Myocyte (in vitro differentiated cells): ENCODE measurements at places on chromosomes 6 and 20. TPM values are rescaled to one million over a fixed set of nuclear protein-coding genes. Genes with fewer than 3 reads are reported as not detected.

DNA sequence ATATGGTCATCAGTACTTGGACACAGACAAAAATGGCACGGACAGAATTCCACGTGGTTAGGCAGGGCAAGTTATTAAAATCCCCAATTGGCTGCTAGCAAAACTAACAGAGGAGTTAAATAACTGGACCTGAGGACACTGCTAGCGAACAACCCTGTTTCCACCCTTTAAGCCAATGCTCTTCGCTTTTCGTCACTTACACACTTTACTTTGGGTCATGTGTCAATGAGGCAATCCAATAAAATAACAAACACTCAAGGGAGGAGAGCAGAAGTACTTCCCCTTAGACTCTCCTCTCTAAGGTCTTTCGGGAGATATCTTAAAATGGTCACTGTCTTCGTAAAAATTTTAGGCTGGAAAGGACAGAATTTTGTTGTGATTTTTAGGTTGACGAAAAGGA lies 68.6 kb downstream of the LCA5 start:
- no peak for DNase-seq

DNA sequence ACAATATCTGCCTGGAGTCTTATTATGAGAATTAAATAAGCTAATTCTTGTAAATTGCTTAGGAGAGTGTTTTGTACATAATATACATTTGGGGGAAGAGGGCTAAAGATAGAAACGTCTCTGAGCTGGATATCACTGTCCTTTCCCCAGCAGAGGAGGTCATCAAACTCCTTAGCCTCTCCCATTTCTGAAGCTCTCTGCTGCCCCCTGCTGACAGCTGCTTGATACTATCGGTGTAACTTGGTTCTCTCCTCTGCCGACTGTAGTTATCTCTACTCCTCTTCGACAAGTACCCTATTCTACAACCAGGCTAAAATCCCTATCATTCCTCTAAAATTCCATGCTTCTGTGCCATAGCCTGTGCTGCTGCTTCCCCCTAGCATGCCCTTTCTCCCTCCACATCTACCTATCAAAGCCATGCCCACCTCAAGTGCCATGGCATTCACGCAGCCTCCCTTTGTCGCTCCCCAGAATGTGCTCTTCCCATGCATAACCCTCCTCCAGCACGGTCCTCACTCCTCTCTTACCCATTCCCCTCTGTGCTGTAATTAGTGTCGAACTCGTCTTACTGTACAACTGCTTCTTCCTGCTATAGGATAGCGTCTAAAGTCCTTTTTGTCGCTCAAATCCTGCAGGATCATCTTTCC lies 101.2 kb downstream of the EPM2A start:
- peak; percentile 90 for DNase-seq

- DNase-seq = no peak
Measured at GRCh38 chr20:13418263-13419229, 197.5 kb downstream of the ISM1 start.

DNA sequence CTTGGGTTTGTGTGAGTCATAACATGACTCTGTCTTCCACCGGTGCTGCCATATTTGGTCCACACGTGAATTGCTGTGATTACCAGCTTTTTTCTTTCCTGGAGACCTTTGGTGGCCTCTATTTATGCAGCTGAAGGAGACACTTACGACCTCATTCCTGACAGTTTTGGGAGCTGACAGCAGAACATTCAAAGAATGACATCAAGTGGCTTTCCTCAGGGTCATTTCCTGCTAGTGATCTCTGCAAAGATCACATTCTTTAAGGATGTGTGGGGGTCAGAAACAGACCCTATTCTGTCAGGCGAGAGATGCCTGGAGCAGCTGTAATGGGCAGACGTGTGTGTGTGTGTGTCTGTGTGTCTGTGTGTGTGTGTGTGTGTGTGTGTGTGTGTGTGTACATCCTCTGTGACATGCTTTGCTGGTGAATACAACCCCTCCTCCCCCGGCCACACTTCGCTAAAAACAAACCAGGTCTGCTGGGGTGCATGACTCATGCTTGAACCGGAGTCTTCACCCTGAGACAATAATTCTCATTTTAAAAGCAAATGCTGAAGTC lies 115.6 kb downstream of the TMEM170B start:
- peak; percentile 84 for DNase-seq

- DNase-seq = no peak
Measured at GRCh38 chr6:124683507-124683906, 278.7 kb upstream of the RNF217 start.

GRCh38 chr6:90347411-90347851 lies 50.8 kb upstream of the BACH2 start:
- no peak for DNase-seq

DNA sequence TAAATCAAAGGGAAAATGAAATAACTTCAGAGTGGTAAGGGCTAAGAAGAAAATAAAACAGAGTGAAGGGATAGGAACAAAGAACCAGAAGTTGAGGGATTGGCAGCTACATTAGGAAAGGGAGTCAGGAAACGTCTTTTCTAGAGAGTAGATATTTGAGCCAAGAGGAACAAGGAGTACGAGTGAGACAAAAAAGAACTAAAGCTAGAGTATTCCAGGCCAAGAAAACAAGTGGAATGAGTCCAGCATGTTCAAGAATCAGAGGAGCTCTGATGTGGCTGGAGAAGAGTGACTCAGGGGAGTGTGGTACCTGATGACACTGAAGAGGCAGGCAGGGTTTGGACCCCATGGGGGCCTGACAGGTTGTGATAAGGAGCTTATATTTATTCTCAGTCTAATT lies 66.3 kb downstream of the CEP162 start:
- DNase-seq = no peak

DNA sequence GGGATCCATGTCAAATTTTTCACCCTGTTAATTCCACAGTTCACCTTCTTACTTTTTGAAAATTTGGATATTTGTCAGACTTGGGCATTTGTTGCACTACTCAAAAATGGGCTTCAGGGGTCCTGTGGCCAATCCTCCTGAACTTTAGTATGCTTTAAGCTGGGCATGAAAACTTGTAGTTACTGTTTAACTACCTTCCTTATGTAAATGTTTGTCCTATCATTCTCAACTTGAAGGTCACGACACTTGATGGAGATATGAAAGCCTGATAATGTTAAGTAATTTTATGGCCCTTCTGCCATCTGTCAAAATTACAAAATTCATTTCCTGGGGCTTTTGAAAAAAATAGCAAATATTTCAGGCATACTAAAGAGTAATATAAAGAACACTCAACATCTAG lies 4.2 kb upstream of the ZNF311 start:
- DNase-seq = no peak

GRCh38 chr6:42961020-42961470 lies 491 bp downstream of the GNMT start:
- DNase-seq = no peak

DNA sequence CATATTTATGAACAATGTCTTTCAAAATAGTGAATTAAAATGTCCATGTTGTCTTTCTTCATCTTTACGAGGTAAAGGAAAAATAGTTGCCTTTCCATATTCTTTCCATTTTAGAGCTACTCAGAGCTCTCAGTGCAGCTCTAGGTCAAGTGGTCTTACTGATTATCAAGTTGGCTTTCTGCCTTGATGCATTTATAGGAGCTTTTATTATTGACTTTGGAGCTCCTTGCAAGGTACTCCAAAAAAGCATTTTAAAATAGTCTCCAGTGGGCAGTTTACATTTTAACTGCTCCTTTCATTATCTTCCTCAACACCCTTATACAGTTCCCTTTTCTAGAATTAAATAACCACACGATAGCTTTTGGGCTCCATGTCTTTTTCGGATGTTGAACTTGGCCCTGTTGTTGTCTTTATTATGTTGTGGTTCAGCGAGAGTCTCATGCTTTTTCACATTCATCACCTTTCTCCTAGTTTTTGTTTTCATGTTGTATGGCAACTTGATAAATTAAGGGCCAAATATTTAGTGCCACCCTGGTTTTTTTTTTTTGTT lies 122.9 kb downstream of the CLIC5 start:
- DNase-seq = no peak

- no peak for DNase-seq
Measured at GRCh38 chr6:41375598-41376151, 40.3 kb downstream of the NCR2 start.

DNA sequence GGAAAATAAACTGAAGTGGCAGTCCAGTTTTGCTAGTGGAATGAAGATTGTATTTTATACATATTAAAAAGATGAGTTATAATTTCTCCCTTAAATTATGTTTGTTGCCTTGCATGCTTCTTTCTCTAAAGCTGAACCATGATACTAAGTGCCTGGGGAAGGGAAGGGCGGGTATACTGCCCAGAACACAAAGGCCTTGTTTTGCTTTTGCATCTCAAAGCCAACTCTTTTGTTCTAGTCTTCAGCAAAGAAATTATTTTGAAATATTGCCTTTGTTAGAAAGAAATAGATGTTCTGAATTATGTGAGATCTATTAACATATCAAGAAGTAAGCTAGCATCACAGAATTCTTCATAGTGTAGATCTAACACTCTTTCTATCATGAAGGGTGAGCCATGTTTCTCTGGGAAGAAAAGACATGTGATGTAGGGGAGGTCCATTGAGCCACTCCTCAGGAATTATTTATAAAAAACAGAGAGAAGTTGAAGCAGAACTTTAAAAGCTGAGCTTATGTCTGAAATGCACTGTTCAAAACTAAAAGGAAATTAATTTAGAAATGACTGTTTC lies 108.4 kb downstream of the RIMS1 start:
- DNase-seq = no peak

- no peak for DNase-seq
Measured at GRCh38 chr6:3875486-3875885, 26.3 kb downstream of the FAM50B start.

- DNase-seq = no peak
Measured at GRCh38 chr20:58669287-58670006, 18.4 kb downstream of the STX16 start.

- peak; percentile 22 for DNase-seq
Measured at GRCh38 chr6:46606338-46606737, 46.3 kb downstream of the CYP39A1 start.

- DNase-seq = peak; percentile 74
Measured at GRCh38 chr20:11716239-11716944, 201.3 kb upstream of the BTBD3 start.

- no peak for DNase-seq
Measured at GRCh38 chr20:33108661-33109060, 29.2 kb downstream of the BPIFB4 start.

- no peak for DNase-seq
Measured at GRCh38 chr20:59295531-59295930, 4.9 kb upstream of the EDN3 start.

- no peak for DNase-seq
Measured at GRCh38 chr6:583635-584034, 73.3 kb downstream of the HUS1B start.

DNA sequence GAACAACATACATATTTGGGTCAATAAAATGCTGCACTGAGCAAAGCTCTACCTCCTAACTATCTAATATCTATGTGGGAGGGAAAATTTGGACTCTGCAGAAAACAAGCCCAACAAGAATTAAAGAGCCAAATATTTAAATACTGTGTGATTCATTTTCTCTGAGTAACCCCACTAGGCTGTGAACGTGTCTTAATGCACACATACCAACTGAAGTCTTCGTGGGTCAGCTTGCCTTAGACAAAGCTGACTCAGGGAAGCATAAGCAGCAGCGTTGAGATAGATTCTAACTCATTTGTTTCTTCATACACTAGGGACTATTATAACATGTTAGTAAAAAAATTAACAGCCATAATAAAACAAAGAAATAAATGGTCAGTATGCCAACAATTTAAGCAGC lies 114.3 kb downstream of the GJA1 start:
- no peak for DNase-seq

GRCh38 chr6:106527979-106528378 lies 101.3 kb downstream of the RTN4IP1 start:
- DNase-seq = peak; percentile 45

DNA sequence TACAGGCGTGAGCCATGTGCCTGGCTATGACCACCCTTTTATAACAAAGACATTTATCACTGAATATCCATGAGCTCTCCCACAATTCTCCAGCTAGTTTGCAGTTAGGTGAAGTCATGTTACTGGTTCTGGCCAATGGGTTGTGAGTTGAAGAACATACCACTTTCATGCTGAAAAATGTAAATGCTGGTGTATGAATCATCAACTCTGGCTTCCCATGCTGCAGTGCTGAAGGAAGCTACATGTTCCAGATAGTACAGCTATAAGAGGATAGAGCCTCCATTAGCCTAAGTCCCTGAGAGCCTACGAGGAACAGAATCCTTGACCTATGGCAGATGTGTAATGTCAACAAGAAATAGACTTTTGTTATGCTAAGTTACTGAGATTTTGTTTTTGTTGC lies 180.4 kb downstream of the BTBD9 start:
- DNase-seq = no peak

SPATS1 gene
- total RNA-seq = not detected in 2 replicates

RBPJL gene
- not detected in 2 replicates for total RNA-seq

HM13 gene
- 78.3 and 79.2 TPM in 2 replicates for total RNA-seq

SYNDIG1 gene
- total RNA-seq = not detected in 2 replicates

CNR1 gene
- not detected in 2 replicates for total RNA-seq

FOXO3 gene
- 49.2 and 58.6 TPM in 2 replicates for total RNA-seq

PRR18 gene
- 0.21 TPM in 1 of 2 replicates, not detected in the other for total RNA-seq
